T-helper 2 cell treated with Interferon-gamma antibody and Interleukin-4, amounts not matched to agents 5 μg/mL and 100 μg/mL, for 36 hours (primary cell): ENCODE measurements at places on chromosomes 2 and 18.

DNA sequence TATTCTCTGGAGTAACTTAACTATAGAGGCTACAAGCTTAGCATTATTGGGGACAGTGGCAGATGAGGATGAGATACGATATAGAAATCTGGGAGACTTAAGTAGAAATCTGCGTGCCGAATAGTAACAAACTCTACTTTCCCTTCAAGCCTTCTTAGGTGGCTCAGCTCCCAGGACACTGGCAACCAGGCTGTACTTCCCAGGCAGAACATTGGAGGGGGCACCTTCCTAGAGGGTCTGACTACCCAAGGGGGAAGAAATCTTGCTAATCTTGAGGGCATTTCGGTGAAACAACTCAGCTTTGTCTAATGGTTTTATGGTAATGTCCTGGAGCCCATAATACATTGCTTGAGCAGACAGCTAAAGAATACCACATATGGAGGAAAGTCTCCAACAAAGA, 126.2 kb upstream of the DTNA start:
- H3K27ac ChIP-seq = no peak overlapping the region
- H3K4me3 ChIP-seq = no peak overlapping the region
- DNase-seq = no peak
- H3K27me3 ChIP-seq = no peaks in the 10 kb centered on the region
- no peaks in the 10 kb centered on the region for H3K4me1 ChIP-seq

GRCh38 chr18:9539283-9539682, 64.0 kb downstream of the RALBP1 start:
- H3K4me1 ChIP-seq = no peaks in the 10 kb centered on the region
- no peak overlapping the region for H3K4me3 ChIP-seq
- H3K36me3 ChIP-seq = peaks cover 12% of the 10 kb centered on the region
- no peaks in the 10 kb centered on the region for H3K27me3 ChIP-seq
- no peak overlapping the region for H3K27ac ChIP-seq
- DNase-seq = no peak

DNA sequence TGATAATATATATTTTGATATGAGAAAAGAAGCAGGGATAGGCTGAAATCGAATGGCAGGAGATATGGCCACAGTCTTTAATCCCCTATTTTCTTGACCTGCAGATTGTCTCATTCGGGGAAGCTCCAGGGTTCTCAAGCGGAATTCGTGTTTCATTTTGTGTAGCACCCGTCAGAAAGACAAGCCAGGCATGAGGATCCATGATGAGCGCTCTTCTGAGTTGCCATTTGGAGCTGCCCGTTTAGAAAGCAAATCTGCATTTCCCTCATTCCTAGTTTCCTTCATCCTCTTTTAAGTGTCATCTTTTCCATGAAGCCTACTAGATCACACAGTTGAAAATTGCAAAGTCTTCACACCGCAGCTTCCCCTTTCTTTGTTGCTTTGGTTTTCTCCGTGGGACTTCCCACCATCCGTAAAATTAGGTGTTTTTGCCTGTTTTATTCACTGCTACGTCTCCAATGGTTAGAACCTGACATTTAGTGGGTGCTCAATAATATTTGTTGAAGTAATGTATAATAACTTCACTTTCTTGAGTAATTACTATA, 16.9 kb downstream of the HNMT start:
- H3K4me1 ChIP-seq = no peaks in the 10 kb centered on the region
- no peak overlapping the region for H3K27ac ChIP-seq

DNA sequence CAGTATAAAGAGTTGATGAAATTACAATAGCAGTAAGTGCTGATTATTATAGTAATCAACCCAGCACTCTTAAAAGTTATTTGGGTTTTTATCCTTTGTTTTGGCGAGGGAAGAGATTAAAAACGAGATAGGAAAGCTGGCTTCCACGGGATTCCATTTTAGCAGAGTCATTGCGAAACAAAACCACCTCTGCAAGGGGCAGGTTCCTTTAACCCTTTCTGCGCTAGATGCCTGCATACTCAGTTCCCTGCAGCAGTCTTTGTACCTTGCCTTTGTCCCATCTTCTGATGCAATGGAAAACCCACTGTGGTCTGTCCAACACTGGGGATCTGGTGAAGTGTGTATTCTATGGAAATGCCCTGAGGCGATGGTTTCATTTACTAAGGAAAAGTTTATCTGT, 2.7 kb downstream of the YPEL5 start:
- DNase-seq = peak; percentile 34
- no peaks in the 10 kb centered on the region for H3K27me3 ChIP-seq
- peak overlapping the region; percentile 10 for H3K4me3 ChIP-seq
- no peak overlapping the region for H3K27ac ChIP-seq
- peaks cover 36% of the 10 kb centered on the region for H3K4me1 ChIP-seq

DNA sequence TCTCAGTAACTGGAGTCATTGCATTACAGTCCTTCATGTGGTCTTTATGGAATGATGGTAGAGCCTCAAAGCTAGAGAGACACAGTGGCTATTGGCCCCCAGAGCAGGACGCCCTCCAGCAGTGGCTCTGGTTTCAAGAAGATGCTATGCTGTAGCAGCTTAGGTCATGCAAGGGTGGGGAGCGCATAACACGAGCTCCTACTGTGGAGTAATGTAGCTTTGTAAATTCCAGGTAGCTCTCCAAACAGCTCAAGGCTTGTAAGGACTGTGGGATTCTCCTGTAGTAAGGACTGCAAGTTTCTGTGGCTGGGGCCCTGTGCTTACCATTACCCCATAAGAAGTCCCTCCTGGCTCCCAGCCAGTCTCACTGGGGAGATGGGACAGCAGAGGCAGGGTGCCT, 15.6 kb downstream of the APLF start:
- H3K27me3 ChIP-seq = peaks cover 13% of the 10 kb centered on the region
- H3K36me3 ChIP-seq = no peaks in the 10 kb centered on the region
- H3K27ac ChIP-seq = no peak overlapping the region
- DNase-seq = no peak
- peaks cover 7% of the 10 kb centered on the region for H3K4me1 ChIP-seq

GRCh38 chr2:28746429-28747111, 5.1 kb upstream of the PPP1CB start:
- peaks cover 30% of the 10 kb centered on the region for H3K4me1 ChIP-seq
- peaks cover 1% of the 10 kb centered on the region for H3K36me3 ChIP-seq
- H3K27ac ChIP-seq = no peak overlapping the region
- no peak for DNase-seq
- no peak overlapping the region for H3K4me3 ChIP-seq

DNA sequence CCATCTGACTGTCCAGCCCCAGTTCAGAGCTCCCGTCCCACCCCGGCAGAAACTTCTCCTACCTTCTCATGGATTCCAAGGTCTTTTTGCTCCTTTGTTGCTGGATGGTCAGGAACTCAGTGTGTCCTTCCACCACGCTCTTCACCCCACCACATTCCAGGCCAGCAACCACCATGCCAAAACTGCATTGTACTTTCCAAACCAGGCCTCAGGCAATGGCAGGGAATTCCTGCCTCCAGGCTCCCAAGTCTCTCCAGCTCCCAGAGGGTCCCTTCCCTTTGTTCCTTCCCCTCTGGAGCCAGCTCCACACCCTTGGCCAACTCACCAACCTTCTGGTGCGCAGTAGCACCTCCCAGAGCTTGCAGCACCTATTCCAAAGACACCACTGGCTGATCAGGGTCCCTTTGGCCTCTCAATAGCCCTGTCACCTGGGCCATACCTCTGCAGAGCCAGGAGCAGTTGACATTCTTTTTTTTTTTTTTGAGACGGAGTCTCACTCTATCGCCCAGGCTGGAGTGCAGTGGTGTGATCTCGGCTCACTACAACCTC, 8.1 kb downstream of the CHMP1B start:
- H3K4me3 ChIP-seq = no peak overlapping the region
- H3K27ac ChIP-seq = no peak overlapping the region
- peaks cover 13% of the 10 kb centered on the region for H3K4me1 ChIP-seq
- no peaks in the 10 kb centered on the region for H3K27me3 ChIP-seq
- H3K36me3 ChIP-seq = no peaks in the 10 kb centered on the region
- DNase-seq = no peak
